ENCODE measurements at places on chromosomes 5 and 9.

DNA sequence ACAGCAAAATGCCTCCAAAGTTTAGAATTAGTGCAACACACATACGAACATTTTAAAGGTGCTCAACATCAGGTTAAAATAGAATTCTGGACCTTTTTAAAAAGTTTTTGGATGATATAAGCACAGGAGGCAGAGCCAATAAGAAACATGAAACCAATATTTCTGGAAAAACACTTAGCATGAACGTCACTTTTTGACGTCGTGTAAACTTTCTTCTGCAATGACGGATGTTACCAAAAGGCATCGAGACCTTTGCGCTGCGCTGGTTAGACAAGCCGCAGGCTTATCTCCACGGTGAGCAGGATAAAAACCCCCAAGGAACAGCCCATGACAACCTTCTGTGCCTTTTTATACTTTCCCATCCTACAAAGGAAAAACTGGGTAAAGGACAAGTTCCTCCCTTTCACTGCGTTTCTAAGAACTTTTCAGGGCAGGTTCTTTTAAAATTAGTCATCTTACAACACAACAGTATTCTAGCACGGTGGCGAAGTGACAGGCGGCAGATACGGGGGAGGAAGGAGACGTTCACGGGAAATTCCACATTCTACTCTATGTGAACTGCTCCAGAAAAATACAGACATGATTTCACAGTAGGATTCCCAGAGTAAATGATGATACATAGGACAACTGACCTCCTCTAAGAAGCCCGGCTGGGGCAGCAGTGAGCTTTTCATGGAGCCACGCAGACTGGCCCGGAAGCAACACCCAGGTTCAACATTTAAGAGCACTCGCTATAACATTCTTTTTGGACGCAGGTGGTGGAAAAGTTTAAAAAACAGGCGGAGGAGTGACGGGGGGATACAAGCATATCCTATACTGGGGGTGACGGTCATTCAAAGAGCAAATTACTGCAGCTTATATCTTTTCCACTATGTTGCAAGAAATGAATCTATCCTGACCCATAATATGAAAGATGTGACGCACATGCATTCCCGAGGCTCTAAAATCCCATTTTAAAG, 52.4 kb downstream of the USP20 start:
- no peak for DNase-seq

DNA sequence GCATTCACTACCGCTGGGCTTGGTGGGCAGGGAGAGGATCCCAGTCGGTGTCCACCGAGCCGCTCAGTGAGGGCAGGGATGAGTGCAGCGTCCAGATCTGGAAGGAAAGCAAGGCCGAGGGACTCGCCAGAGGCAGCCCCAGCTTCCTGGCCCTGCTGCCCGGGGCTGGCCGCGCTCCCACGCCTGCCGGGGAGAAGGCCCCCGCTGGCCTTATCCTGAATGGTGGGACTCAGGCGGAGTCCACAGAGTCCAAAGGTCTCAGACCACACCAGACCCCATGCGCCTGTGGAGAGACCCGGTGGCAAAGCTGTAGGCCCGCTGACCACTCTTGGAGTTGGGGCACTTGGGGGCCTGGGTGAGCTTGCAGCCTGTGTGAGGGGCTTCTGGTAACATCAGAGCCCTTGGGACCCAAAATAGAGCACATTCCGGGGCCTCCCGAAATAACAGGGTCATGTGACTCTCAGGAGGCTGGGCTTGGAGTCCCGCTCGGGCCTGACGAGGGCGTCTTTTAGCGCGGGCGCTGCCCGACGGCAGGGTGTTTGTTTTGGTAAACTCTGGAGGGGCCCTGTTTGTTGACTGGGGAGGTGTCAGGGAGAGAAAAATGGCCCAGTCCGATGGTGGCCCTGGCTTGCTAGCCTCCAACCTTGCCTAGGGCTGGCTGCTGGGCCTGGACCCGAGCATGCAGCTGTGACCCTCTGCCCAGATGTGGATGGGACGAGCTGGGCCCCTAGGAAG, 2.8 kb downstream of the RXRA start:
- peak; percentile 92 for DNase-seq

DNA sequence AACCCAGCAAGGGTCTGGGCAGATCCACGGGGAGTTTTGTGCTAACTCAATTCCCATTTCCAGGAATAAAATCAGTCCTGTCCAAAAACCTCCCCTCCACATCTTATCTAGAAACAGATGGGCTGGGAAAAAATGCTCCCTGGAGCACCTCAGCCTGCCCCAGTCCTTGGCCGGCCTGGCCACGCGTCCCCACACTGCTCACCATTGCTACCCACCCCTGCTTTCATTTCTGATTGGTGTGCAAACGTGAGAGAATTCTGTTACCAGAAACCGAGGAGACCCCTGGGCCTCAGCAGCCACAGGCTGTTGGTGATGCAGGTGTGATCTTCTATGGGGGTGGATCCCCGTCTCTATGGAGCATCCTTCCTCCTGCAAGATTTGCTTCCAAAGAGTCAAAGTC, 38.0 kb upstream of the OLFM1 start:
- DNase-seq: no peak

DNA sequence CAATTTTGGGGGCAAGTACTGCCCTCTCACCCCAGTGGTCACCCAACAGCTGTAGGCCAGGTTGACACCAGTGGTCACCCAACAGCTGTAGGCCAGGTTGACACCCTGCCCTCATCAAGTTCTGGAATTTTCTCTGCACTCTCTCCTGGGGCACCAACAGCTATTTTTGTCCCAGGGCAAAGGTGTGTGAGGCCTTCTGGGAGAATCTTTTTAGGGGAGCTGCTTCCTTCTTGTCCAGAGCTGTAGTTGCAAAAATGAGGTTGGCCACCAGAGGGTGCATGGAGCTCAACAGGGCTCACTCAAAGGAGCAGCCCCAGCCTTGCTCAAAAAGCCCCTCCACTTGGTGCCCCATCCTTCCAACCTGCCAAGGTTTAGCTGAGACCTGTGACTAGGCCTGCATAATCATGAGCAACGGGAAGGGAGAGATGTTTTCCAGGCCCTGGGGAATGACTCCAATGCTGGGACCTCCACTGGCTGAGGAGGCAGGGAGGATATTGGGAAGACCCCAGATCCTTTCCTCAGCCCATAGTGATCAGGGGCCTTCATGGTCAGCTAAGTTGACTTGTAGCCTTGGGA, 10.6 kb upstream of the P4HA2 start:
- peak; percentile 42 for DNase-seq

GRCh38 chr5:101163088-101163487, 260.0 kb upstream of the ST8SIA4 start:
- DNase-seq: no peak

GRCh38 chr5:55172937-55173686, at the start of gene CDC20B:
Gene CDC20B, minus strand, starts transcription at chr5:55173177. Its CDS starts 177 bp downstream, at chr5:55173000.
- peak; percentile 67 for DNase-seq

DNA sequence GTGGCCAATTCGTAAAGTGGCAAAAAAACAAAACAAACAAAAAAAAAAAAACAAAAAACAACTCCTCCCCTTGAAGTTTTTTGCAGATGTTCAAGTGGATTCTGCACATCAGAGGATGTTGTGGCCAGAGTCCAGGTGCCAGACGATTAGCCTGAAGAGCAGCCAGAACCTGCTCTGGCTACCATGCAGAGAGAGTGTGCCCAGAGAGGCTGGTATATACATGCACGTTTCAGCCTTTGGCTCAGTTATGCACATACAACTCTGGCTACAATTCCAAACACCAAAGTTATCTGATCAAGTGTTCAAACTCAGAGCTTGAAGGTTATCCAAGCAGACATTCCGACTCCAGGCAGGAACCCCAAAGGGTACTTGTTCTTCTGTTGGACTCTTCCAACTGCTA, 34.7 kb downstream of the GGTA1 start:
- DNase-seq: no peak

DNA sequence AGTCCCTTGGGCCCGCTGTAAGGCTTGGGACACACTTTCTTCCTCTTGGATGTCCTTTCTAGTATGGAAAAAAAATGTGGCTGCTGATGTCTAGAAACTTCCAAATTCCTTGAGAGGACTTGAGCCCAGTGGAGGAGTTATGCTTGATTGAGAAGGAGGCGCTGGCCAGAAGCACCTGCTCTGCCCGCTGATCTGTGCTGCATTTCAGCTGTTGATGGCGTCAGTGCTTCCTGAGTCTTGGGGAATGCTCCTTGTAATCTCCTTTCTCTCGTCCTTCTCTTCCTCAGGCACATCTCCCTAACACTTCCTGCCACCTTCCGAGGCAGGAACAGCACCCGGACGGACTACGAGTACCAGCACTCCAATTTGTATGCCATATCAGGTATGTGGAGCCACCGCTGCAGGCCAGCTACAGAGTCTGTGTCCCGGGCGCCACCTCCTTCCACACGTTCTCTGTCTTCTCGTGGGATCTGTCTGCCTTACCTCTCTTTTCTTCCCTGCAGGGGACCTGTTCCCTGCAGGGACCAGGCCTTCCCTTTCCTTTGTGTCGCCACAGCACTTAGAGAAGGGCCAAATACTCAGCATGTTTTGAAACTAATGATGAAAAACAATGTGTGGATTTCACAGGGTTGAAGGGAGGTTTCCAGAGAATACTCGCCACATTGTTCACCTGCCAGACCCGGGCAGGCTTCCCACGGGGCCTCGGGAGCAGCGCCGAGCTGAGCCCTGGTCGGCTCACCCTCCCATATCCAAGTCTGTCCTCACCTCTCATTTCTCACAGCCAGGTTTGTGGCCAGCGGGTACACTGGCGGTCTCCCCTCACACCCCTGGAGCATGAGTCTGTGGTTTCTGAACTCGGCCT, 95.2 kb downstream of the MVB12B start:
- DNase-seq: no peak

DNA sequence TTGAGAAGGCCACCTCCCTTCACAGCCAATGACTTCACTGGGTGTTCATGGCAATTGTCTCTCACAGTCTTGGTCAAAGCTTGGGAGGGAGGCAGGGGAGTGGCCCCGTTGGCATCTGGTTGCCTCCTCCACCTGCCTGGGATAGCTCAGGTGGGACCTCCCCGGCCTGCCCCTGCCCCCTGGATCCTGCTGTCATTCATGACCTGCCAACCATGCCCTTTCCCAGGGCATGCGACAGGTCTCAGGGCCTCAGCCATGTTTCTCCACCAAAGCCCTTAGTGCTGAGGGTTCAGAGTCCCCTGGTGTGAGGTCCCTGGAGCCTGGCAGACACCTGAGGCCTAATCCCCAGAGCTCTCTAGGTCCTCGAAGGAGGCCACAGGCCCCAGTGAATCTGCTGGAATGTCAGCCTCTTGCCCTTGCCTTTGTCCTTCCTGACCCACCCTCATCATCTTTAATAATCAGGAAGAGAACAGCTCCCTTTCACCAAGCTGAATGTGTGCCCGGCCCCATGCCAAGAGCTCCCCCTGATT, 5.6 kb downstream of the DAB2IP start:
- no peak for DNase-seq

GRCh38 chr5:133392448-133392847, 219.9 kb downstream of the FSTL4 start:
- DNase-seq: no peak

DNA sequence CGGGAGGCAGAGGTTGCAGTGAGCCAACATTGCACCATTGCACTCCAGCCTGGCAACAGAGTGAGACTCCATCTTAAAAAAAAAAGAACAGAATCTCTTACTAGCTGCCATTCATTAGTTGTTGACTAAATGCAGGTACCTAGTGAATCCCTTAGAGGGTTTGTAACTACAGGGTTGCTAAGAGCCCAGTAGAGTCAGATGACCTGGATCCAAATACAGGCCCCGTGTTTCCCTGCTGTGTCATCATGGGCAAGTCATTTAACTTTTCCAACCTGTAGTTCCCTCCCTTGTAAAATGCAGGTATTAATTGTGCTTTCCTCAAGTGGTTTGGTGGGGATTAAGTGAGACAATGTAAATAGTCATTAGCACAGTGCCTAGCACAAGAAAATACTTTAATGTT, 32.8 kb downstream of the PLAC8L1 start:
- DNase-seq: no peak

DNA sequence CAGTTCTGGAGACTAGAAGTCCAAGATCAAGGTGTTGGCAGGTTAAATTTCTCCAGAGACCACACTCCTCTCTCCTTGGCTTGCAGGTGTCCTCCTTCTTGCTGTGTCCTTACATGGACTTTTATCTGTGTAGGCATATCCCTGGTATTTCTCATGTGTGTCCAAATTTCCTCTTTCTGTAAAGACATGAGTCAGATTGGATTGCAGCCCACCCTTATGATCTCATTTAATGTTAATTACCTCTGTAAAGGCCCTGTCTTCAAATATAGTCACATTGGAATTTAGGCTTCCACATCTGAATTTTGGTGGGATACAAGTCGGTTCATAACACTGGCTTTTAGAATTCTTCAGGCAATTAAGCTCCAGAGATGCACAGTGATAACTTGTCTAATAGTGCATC, 322.2 kb upstream of the GRIA1 start:
- DNase-seq: no peak
